ENCODE measurements at places on chromosomes 3 and 15.

DNA sequence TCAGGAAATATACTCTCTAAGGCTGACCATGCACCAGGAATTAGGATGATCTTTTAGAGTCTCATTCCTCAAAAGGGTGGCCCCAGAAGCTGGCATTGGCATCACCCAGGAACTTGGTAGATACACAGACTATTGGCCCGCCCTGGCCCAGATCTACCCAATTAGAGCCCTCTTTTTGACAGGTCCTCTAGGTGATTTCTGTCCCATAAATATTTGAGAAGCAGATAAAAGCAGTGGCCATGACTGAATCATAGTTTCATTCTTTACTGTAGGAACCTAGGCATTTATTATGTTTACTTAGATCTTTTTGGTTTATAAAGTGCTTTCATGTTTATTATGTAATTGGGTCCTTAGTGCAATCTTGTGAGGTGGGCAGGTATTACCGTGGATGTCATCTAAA lies 7.6 kb downstream of the TLNRD1 start:
- DNase-seq = no peak

DNA sequence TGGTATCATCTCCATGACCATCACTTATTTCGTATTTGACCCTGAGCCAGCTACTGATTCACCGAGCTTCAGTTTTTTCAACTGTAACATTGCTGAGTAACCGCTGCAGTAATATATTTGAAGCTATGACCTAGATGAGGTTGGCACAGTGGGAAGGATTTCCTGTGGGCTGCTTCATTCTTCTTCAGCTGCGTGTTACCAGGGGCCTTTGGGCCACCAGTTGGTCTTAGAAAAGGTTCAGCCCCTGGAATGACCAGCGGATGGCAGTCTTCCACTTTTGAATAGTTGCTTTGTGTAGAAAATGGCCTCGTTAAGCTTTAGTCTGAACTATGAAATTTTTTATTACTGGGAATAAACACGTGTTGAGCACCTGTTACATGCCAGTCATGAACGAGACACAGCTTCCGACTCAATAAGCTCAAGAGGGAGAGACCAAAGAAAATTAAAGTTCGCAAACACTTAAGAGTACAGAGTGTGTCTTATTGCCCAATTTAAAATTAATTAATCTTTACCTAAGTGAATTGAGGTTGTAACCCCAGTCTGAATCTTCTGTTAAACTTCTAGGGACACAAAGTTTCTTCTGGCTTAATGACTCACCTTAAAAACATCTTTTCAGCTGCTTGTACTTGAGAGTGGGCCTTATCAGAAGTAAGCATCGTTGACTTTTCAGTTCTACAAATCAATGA lies 57.6 kb upstream of the NR2E3 start:
- DNase-seq = no peak

GRCh38 chr15:89127054-89127702 lies 38.9 kb downstream of the ABHD2 start:
- DNase-seq = no peak

- DNase-seq = no peak
Observed at GRCh38 chr15:78565951-78566774, 843 bp downstream of the CHRNA5 start.

GRCh38 chr3:177419904-177420601 lies 222.8 kb upstream of the TBL1XR1 start:
- DNase-seq = no peak
